NCI-H1930 (cell line): ENCODE measurements at places on chromosomes 11 and 22.

DNA sequence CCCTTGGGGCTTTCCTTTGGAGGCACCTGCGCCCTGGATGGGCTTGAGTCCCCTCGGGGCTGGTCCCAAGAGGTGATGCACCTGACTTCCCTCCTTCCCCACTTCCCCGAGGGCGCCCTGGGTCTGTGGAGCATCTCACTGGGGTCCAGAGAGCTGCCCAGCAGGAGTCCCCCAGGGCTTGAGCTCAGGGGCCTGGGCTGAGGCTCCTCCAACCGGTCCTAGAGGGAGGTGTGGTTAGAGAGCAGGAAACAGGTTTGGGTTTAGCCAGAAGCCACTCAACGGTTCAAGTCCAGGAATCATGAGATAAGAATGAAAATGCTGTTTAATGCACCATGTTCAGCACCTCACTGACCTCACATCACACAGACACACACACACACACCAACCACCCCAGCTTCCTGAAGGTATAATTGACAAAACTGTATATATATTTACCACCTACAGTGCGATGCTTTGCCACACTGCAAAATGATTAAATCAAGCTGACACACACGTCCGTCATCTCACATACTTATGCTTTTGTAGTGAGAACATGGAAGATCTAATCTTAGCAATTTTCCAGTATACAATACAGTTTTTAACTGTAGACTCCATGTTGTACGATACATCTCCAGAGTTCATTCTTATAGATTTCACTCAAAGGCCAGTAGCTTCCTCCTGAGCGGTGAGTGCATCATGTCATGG, 628 bp upstream of the IGLL1 start:
- no peak for DNase-seq

DNA sequence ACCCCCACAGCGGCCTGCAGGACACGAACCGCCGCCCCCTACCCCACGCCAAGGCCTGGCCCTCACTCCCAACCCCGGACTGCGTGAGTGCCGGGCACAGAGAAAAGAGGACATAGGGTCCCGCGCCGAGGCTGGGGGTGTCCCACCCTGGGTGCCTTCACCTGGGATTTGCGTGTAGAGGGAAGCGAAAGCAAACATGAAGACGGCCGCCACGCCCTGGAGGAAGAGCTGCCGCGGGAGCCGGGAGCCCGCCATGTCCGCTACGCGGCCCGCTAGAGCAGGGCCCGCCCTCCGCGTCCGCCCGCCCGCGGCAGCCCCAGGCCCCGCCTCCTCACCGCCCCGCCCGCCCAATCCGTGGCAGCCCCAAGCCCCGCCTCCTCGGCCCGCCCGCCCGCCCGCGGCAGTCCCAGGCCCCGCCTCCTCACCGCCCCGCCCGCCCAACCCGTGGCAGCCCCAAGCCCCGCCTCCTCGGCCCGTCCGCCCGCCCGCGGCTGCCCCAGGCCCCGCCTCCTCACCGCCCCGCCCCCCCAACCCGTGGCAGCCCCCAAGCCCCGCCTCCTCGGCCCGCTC, at the start of gene LMF2:
Gene LMF2 (minus strand): TSS at position 282 of the 570 bp plus-strand sequence. CDS start 27 bp downstream, at position 255.
- DNase-seq: no peak

GRCh38 chr11:16111690-16112089, 244.7 kb downstream of the SOX6 start:
- no peak for DNase-seq

DNA sequence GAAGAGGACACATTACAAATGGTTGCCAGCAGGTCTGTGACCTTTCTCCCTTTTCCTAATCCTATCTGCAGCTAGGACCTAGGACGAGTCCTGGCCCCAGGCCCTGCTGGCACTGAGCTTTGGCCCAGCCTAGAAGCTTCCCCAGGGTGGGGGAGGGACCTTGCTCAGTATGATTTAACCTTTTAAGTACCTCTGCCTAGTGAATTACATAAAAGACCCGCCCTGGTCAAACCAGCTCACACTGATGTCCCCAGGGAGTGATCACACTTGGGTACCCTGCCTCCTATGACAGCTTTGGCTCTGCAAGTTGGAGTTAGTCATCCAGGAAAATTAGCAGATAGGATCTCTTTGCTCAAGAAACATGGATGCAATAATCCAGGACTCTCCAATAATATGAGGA, 21.9 kb downstream of the ASCC2 start:
- DNase-seq: no peak

DNA sequence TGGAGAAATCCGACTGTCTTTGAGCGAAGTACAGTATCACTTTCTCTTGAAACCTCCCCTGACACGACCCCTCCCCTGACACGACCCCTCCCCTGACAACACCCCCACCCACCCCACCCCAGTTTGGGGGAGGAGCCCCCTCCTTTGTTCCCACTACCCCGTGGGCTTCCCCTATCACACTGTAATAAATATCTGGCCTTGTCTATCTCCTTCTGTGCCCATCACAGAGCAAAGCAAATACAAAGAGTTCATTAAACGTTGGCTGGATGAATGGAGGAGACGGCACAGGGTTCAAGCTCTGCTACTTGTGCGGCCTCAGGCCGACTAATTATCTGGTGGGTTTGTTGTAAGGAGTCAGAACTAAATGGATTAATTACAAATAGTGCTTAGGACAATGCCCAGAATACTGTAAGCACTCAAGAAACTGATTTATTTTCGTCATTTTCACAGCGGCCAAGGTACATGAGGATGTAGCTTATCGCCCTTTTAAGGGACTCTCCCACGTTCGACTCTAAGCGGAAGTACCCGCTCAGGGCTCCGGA, 628 bp upstream of the GGA1 start:
- DNase-seq: no peak

DNA sequence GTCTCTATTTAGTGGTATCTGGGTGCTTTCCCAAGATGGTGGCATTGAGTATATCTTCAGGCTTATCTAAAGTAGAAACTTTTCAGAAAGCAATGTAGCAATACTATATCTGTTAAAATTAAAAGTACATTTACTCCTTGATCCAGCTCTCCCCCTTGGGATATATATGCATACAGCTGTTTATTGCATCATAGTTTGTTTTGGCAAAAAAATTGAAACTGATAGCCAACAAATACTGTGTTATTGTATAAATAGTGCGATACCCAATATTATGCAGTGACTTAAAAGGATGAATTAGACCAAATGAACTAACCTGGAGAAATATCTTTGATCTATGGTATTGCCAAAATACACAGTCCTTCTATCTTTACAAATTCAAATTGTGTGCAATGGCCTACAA, 8.4 kb upstream of the OR10A3 start:
- no peak for DNase-seq

- DNase-seq: no peak
Observed at GRCh38 chr11:77993902-77994301, 566 bp downstream of the INTS4 start.

GRCh38 chr11:47233989-47234668, 14.5 kb downstream of the ACP2 start:
- no peak for DNase-seq
